ENCODE measurements at places on chromosomes 12 and 14.

GRCh38 chr14:35539969-35540368 lies 6.0 kb downstream of the INSM2 start:
- DNase-seq = no peak

- no peak for DNase-seq
Observed at GRCh38 chr14:68625366-68626090, 167.3 kb downstream of the ZFP36L1 start.

DNA sequence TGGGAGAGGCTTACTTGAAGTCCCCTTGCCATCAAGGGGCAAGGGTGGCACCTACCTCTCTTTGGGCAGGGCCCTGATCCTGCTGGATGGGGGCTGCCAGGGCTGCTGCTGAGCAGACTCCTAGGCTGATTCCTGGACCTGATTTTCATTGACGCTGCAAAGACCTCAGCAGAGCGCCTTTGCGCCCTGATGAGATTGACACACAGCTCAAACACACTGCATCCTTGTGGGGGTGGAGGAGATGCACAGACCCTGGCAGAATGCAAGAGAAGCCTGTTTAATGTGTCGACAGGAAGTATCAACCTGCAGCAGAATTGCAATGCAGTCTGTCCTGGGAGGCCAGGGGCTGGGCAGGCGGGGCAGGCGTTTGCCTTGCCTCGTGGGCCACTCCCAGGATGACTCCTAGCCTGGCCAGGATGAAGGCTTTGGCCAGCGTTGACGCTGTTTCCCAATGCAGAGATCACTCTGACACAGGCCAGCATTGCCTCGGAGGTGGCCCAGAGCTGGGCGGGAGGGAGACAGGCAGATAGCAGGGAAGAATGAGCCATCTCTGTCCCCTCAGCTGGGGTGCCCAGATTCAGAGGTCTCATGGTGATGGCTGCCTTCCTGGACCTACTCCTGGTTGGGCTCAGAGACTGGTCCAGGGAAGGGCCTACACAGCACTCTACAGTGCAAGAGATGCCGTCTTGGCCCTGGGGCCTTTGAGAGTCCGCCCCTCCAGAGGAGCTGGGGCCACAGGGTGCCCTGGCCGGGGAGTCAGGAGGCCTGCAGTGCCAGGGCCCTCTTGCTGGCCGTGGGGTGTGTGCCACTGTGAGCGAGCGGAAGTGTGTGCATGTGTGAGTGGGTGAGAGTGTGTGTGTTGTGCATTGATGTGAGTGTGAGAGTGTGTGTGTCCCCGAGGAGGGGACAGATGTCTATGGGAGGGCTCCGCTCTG lies 108.3 kb downstream of the KIF26A start:
- DNase-seq = no peak

- DNase-seq = no peak
Observed at GRCh38 chr12:41917938-41918341, 226.7 kb downstream of the GXYLT1 start.

- no peak for DNase-seq
Observed at GRCh38 chr12:79351251-79351650, 339.5 kb downstream of the PAWR start.

All from CD4-positive, CD25-positive, alpha-beta regulatory T cell (primary cell).